Fibroblast of lung (primary cell): ENCODE measurements at places on chromosomes 4 and X. TPM values are rescaled to one million over a fixed set of nuclear protein-coding genes. Genes with fewer than 3 reads are reported as not detected.

DNA sequence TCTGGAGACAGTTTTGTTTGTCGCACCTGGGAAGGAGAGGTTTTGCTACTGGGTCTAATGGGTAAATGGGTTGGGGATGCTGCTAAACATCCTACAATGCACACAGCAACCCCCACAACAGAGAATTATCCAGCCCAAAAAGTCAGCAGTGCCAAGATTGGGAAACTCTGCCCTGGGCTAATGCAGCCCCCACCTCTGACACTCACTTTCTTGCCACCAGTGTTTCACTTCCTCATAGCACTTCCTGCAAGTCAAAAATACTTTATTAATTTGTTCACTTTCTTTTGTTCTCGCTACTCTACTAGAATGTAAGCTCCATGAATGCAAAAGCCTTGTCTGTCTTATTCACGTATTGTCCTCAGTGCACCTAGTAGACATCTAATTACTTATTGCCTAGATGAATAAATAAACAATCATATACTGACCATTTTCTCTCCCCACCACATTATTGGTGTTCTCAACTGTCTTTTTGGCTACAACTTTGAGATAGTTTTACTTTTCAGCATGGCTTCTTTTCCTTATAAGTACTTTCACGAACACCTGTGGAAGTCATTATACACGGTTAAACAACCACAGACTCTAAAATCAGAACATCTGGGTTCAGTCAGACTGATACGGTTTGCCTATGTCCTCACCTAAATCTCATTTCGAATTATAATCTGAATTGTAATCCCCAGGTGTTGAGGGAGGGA, 82.0 kb upstream of the PITX2 start:
- no peak overlapping the region for H3K4me3 ChIP-seq
- no peaks in the 10 kb centered on the region for H3K4me1 ChIP-seq
- H3K36me3 ChIP-seq = no peaks in the 10 kb centered on the region
- H3K27ac ChIP-seq = no peak overlapping the region

- H3K27me3 ChIP-seq = no peaks in the 10 kb centered on the region
- H3K36me3 ChIP-seq = no peaks in the 10 kb centered on the region
Measured at GRCh38 chr4:85741921-85742591, 267.1 kb downstream of the ARHGAP24 start.

DNA sequence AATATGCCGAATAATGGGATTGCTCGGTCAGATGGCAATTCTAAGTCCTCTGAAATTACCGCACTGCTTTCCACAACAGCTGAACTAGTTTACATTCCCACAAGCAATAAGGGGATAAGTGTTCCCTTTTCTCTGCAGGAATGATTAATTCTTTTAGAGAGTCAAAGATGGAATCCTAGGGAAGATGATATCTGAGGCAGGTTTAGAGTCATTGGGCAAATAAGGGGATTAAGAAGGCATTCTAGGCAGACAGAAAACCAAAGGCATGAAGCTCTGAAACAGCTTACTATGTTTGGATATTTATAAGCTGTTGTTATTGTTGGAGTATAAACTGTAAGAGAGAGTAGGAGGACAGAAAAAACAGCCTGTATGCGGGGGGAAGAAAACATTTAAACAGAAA, 85.7 kb downstream of the TET2 start:
- DNase-seq = no peak
- no peak overlapping the region for H3K27ac ChIP-seq
- peaks cover 2% of the 10 kb centered on the region for H3K36me3 ChIP-seq
- no peaks in the 10 kb centered on the region for H3K4me1 ChIP-seq
- H3K4me3 ChIP-seq = no peak overlapping the region

- no peak overlapping the region for H3K27ac ChIP-seq
- H3K4me1 ChIP-seq = no peaks in the 10 kb centered on the region
- no peak for DNase-seq
- H3K36me3 ChIP-seq = no peaks in the 10 kb centered on the region
Measured at GRCh38 chr4:78923464-78924312, 15.6 kb downstream of the PAQR3 start.

Gene MAMLD1
- polyA plus RNA-seq = 10.1 and 15.5 TPM in 2 replicates

GRCh38 chr4:175947117-175947722, 118.4 kb upstream of the WDR17 start:
- DNase-seq = peak; percentile 17
- H3K36me3 ChIP-seq = no peaks in the 10 kb centered on the region
- no peaks in the 10 kb centered on the region for H3K4me1 ChIP-seq
- H3K4me3 ChIP-seq = no peak overlapping the region

Gene MAGEE1
- polyA plus RNA-seq = 0.38 and 0.52 TPM in 2 replicates

GRCh38 chr4:37805091-37805490, 21.4 kb upstream of the PGM2 start:
- no peak overlapping the region for H3K4me3 ChIP-seq
- H3K36me3 ChIP-seq = no peaks in the 10 kb centered on the region
- no peak for DNase-seq
- H3K27ac ChIP-seq = no peak overlapping the region
- no peaks in the 10 kb centered on the region for H3K4me1 ChIP-seq

Gene GRID2
- polyA plus RNA-seq = 0.02 and 0.07 TPM in 2 replicates

DNA sequence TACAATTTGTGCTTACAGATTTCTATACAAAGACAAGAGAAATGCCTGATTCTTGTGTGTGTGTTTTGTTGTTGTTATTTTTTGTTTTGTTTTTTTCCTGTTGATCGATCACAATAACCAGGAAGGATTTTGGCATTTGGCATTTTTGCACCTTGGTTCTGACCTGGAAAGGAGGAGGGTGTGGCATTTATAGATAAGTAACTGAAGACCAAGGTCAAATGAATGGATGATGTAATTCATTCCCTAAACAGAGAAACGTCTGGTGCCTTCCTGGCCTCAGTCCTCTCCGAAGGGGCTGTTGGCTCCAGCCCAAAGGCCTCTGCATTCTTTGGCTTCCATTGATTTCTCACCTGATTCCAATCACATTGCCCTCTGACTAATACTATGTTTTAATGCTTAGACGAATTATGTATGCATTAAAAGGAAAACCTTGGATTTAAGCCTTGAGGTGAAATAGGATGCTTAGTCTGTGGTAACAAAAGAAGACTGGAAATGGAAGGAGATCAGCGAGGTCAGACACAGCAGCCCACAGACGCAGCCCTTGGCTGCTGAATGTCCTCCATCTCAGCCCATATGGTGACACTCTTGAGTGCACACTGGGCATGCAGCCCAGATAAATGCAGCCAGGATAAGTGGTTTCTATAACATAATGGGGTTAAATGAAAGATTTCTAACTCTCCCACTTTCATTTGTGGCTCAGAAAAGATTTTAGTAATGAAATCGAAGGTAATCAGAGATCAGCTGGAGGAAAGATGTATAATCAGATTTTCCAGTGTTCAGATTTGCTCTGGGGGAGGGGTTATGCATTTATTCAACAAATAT, 60.5 kb upstream of the TRIM2 start:
- H3K36me3 ChIP-seq = no peaks in the 10 kb centered on the region
- H3K27me3 ChIP-seq = no peaks in the 10 kb centered on the region
- H3K4me3 ChIP-seq = no peak overlapping the region
- DNase-seq = peak; percentile 81
- H3K27ac ChIP-seq = no peak overlapping the region

DNA sequence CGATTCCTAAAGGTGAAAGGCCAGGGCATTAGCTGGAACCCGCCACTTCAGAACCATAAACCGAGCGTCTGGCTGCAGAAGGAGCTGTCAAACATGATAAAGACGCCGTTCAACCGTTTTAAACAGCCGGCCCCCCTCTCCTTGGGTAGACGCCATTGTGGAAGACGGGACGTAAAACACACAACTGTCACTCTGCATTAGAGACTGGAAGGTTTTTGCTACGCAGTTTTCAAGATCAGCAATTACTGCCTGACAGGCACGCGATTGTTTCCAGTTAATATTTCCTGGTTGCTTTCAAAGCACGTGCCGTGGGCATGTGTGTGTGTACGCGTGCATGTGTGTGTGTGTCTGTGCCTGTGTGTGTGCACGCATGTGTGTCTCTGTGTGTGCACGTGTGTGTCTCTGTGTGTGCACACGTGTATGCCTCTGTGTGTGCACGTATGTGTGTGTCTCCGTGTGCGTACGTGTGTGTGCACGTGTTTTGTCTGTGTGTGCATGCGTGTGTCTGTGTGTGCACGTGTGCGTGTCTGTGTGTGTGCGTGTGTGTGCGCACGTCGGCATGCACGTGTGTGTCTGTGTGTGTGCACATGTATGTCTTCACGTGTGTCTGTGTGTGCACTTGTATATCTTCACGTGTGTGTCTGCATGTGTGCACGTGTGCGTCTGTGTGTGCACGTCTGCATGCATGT, 48.8 kb downstream of the SHOX start:
- H3K4me3 ChIP-seq = no peak overlapping the region
- H3K4me1 ChIP-seq = no peaks in the 10 kb centered on the region
- H3K36me3 ChIP-seq = no peaks in the 10 kb centered on the region
- H3K27ac ChIP-seq = no peak overlapping the region
- no peaks in the 10 kb centered on the region for H3K27me3 ChIP-seq

GRCh38 chr4:40628888-40629287, 776 bp downstream of the RBM47 start:
- H3K4me1 ChIP-seq = no peaks in the 10 kb centered on the region
- H3K27me3 ChIP-seq = no peaks in the 10 kb centered on the region
- peak overlapping the region; percentile 68 for H3K4me3 ChIP-seq
- no peak overlapping the region for H3K27ac ChIP-seq

DNA sequence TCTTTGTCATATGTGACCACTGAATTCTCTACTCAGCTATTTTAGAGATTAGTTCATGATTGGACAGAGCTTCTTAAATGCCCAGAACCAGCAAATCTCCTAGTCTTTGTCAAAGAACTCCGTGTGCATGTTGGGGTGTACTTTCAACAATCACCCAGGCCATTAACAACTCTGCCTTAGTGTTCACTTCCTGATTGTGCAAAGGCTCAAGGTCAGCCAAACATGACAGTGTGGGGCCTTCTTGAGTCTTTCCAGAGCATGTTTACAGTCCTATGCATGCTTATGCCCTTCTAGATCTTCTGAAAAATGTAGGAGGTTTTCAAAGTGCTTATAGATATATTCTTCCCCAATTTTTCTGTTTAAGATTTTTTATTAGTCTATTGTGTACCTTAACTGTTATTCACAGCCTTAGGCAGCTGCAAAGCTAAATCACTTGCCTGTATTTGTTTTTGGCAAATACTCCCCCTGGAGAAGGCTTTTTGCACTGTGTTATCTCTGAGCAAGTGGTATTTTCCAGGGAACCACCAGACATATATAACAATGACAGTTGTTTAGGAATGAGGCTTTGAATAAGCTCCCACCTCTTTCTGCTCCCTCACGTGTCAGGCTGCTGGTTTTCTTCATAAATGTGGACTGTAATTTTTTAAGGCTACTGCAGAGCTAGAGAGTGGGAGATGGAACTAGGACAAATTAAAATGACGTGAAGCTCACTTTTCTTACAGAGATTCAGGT, 24.0 kb upstream of the DRP2 start:
- no peaks in the 10 kb centered on the region for H3K27me3 ChIP-seq
- H3K27ac ChIP-seq = no peak overlapping the region
- H3K36me3 ChIP-seq = no peaks in the 10 kb centered on the region
- H3K4me3 ChIP-seq = no peak overlapping the region

DNA sequence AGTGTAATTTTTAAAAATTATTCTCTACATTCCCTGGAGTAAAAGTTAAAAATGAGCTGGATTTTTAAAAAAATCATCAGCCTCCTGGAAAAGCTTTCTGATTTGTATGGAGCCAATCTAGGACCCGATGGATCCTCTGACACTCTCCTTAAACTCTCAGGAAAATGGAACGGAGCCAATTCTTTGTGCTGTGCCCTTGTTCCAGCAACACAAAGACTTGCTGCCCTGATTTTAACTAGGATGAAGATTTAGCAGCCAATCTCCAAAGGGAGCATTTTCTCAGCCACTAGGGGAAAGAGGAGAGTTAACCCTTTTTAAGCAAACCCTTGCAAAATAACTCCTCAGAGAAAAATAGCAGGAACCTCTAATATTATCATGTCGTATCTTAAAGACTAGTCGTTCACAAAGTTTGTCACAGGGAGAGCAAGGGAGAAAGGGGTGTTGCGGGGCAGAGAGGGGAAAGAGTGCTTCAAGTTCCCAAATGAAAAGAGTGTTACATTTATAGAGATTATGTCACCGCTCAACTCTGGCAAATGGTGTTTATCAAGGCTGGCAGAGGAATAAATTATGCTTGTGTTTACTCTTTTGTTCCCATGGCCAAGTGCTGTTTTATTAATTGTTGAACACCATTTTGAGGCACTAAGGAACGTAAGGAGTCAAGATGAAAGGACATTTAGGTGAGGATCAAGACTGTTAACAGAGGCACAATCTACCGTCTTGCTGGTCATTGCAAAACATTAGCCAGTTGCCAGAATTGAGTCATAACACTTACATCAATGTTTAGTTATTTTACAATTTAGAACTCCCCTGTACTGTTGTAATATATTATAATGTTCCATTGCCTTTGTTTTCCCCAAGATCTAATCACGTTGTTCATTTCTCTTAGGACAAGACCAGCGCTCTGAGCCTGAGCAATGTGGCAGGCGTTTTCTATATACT, 250.7 kb downstream of the THOC2 start:
- H3K27me3 ChIP-seq = no peaks in the 10 kb centered on the region
- H3K36me3 ChIP-seq = no peaks in the 10 kb centered on the region
- H3K4me1 ChIP-seq = no peaks in the 10 kb centered on the region
- H3K4me3 ChIP-seq = no peak overlapping the region
- no peak overlapping the region for H3K27ac ChIP-seq

GRCh38 chr4:101599620-101600019, 190.9 kb upstream of the BANK1 start:
- H3K4me1 ChIP-seq = no peaks in the 10 kb centered on the region
- H3K4me3 ChIP-seq = no peak overlapping the region
- DNase-seq = peak; percentile 71
- H3K36me3 ChIP-seq = no peaks in the 10 kb centered on the region

Gene SRPX2
- 41.1 and 77.6 TPM in 2 replicates for polyA plus RNA-seq

Gene CT45A2
- polyA plus RNA-seq = not detected in 2 replicates

Gene F9
- polyA plus RNA-seq = not detected in 2 replicates

DNA sequence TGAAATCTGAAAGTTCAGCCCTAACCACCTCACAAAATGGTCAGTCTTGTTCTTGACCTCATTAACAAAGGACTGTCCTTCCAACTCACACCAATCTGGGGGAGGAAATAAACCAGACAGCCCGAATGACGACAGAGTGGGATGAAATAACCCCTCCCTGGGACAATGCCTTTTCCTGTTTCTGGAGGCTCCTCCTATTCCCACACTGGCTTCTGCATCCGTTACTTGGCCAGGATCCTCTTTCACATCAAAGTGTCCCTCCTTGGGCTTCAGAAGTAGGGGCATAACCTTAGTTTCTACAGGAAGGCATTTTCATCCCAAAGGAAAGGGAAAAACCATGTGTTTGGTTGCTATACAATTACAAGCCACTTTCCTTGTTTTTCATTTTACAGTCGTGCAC, 59.8 kb upstream of the RPL34 start:
- H3K4me1 ChIP-seq = no peaks in the 10 kb centered on the region
- DNase-seq = no peak
- no peak overlapping the region for H3K27ac ChIP-seq

Gene NLGN3
- polyA plus RNA-seq = 0.41 and 0.71 TPM in 2 replicates

DNA sequence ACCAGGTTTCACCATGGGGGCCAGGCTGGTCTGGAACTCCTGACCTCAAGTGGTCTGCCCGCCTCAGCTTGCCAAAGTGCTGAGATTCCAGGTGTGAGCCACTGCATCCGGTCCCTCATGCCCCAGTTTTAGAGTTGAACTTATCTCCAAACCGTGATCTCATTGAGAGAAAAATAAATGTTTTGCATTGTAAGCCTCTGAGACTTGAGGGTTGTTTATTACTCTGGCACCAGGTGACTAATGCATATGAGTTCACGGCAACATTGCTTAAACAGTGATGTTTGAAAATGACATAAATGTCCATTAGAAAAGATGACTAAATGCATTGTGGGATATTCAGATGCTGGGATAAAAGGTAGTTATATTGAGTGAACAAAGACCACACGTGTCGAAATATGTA, 22.9 kb upstream of the FAT1 start:
- H3K4me3 ChIP-seq = no peak overlapping the region
- no peaks in the 10 kb centered on the region for H3K36me3 ChIP-seq
- no peak overlapping the region for H3K27ac ChIP-seq
- no peaks in the 10 kb centered on the region for H3K27me3 ChIP-seq
